ENCODE measurements at places on chromosomes 3 and 15.

DNA sequence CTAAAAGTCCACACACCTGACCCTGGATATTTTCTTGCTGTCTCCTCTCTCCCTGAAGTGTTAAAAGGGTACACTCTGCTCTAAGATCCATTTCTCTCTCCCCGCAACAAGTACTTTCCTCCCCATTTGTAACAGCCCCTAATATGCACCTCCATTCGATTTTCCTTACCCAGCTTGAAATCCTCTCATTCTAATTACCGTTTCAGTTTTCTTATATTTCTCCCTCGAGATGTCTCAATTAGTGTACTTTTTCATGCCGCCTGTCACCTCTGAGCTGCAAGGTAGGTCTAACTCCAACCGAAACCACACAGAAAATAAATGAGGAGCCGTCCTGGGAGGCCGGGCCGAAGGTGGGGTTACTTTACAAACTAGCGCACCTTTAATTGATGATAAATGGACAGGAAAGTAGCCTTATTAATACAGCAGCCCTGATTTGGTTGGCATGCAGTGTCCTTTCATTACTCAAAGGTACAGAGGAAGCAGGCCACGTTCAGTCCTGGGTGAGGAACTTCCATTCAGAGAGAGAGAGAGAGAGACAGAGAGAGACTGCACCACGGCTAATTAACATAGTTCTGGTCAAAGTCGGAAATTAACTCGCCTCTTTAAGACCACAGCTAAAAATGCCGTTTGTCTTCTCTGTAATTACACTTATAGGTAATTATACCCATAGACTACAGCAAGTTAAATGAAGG, 319.9 kb downstream of the ARRDC4 start:
- no peak for DNase-seq

DNA sequence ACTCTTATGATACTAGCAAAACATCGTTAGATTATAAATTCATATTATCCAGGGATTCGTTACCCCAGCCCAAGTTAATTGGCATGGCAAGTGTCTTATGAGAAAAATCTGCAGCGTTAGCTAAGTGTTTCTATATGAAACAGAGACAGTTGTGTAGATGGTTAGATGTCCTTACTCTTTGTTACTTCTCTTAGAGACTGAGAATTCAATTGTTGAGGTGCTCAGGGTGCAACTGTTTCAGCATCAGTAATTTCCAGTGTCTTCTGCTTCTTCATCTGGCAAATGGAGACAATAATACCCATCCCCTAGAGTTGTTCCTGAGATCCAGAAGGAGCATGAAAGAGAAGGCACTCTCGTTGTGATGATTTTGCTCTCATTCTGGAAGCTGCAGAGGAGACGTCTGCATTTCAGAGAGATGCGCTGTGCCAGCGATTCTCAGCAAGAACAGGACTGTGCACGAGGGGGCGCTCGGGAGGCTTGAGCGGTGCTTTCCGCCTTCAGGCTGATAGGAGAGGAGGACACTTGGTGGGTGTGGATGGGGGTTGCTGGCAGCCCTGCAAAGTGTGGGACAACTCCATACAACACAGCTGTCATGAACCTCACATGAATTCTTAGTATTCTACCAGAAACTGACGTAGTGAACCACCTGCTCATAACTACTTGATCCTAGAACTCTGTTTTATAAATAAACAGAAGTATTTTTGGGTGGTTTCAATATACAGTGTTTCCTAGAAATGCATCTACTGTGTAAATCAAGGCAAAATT, 39.7 kb upstream of the SPSB4 start:
- DNase-seq: peak; percentile 70

GRCh38 chr3:20700714-20701113, 514.7 kb upstream of the SGO1 start:
- DNase-seq: no peak

DNA sequence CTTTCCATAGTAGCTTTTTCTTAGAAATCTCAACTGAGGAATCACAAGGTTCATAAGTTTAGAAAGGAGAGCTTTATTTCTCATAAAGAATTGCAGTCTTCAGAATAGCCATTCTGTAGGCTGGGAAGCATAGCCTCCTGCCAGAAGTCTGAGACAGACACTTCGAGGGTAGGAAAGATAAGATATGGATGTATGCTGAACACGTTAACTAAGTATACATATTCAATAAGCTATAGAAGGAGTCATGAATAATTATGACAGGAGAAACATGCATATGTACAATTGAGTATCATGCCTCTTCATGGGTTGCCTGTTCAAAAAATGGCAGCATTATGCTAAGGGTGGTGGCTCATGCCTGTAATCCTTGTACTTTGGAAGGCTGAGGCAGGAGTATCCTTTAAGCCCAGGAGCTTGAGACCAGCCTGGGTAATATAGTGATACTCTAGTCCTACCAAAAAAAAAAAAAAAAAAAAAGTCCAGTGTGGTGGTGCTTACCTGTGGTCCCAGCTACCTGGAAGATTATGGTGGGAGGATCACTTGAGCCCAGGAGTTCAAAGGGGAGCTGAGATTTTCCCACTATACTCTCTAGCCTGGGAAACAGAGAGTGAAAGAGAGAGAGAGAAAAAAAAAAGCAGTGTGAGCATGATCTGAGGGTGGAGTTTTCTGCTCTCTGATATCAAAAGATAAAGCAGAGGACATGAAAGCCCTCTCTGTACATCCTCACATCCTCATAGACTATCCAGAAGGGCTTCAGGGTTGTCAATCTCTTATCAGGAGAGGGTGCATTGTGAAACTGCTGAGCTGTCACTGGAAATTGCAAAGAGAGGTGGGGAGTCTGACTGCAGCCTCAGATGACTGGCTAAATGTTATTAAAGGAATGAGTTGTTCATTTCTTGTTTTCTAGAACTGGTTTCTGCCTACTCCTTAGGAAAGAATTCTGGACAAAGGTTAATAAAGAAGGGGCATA, 23.6 kb upstream of the CADPS start:
- DNase-seq: no peak

- no peak for DNase-seq
Observed at GRCh38 chr15:68612979-68613740, 34.4 kb downstream of the CORO2B start.

DNA sequence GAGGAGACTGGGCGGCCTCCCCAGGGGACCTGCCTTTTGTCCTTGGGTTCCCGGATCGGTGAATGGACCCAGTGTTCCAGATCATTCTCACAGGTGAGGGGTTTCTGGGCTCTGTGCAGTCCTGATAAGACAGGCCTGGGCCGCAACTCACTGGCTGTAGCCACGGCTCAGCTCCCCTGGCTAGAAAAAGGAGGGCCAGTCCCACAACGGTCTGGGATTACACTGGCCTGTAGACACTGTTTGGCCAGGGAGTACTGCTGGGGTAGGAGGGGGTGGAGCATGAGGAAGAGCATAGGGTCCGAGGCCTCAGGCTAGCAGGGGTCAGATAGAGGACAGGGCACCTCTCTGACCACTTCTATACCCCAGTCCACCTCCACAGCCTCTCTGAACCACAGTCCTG, 21.0 kb upstream of the TICRR start:
- no peak for DNase-seq

DNA sequence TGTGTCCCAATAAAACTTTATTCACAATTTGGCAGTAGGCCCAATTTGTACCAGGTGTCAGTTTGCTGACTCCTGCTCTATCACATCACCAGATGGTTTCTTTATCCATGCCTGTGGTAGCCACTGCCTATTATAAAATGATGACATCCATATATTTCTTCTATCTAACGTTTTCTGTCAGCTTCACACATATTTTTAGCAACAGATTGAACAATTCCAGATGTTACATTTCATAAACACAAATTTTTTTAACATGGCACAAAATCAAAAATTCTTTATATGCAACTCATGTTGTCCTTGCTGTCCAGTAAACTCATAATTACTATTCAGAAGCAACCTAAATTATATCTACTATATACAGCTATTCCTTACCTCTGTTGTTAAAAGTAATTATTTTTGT, 1371.6 kb downstream of the NSUN3 start:
- no peak for DNase-seq

DNA sequence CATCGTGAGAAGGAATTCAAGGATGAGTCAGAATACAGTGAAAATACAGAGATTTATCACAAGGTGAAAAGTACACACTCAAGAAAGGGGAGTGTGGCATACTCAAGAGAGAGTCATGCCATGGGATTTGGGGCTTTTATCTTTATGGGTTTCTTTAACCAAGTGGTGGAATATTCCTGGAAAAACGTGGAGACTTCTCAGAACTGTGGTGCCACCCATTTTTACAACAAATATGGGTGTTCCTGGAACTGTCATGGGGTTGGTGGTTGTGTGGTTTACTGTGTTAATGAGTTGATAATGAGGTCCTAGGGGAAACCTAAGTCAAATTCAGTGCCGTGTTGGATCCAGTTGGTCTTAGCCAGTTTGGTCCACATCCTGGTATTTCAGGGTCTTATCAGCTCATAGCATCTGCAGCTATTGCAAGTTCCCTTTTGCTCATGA, 497.2 kb downstream of the GABRG3 start:
- no peak for DNase-seq

DNA sequence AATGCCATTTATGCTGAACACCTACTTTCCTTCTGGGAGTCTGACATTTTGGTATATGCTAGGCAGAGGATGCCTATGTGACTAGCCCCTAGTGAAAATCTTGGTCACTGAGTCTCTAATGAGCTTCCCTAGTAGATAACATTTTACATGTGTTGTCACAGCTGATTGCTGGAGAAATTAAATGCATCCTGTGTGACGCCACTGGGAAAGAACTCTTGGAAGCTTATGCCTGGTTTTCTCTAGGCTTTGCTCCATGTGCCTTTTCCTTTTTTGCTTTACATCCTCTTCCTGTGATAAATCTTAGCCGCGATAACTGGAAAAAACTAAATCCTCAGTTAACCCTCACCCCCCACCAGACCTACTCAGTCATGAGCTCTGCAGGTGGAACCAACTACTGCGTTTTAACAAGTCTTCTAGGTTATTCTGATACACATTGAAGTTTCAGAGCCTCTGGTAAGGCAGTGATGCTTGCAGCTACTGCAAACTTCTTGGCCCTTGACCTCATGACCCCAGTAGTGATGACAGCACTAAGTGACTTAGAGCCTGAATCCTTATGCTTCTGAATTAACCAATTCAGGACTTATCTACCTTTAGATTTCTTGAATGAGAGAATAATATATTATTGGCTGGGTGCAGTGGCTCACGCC, 292.4 kb upstream of the SOX14 start:
- no peak for DNase-seq

All from activated CD4-positive, alpha-beta T cell treated with anti-CD3 and anti-CD28 coated beads, Interleukin-2, amount 50 U/mL, for 16 hours (primary cell).